ENCODE measurements at places on chromosomes 7 and 10. TPM values are rescaled to one million over a fixed set of nuclear protein-coding genes. Genes with fewer than 3 reads are reported as not detected.

Gene PGAM2
- not detected for total RNA-seq

Gene GIMAP2
- total RNA-seq, result 1.3 TPM

Gene HHEX
- 0.33 TPM for total RNA-seq

Gene LRMDA
- not detected for total RNA-seq

Gene GPR22
- under 0.01 TPM for total RNA-seq

Gene GPR37
- 0.85 TPM for total RNA-seq

Gene CYP3A7
- not detected for total RNA-seq

Gene TRIM50
- under 0.01 TPM for total RNA-seq

Gene NEURL1
- total RNA-seq, result 0.50 TPM

Gene DPYSL4
- 7.5 TPM for total RNA-seq

Gene CDK1
- total RNA-seq, result 49.3 TPM

Gene DNAH11
- total RNA-seq, result 0.17 TPM

Gene ANKRD7
- total RNA-seq, result 0.61 TPM

Gene ZNF107
- 5.3 TPM for total RNA-seq

Gene CDH23
- total RNA-seq, result 0.11 TPM

Gene TNS3
- total RNA-seq, result 43.5 TPM

Gene HIF1AN
- 45.0 TPM for total RNA-seq

Gene RSPH10B2
- total RNA-seq, result not detected

Gene CPXM2
- 0.83 TPM for total RNA-seq
